ENCODE measurements at places on chromosomes 7 and 10.

- no peak for DNase-seq
Measured at GRCh38 chr7:5420881-5421713, 2.5 kb downstream of the TNRC18 start.

DNA sequence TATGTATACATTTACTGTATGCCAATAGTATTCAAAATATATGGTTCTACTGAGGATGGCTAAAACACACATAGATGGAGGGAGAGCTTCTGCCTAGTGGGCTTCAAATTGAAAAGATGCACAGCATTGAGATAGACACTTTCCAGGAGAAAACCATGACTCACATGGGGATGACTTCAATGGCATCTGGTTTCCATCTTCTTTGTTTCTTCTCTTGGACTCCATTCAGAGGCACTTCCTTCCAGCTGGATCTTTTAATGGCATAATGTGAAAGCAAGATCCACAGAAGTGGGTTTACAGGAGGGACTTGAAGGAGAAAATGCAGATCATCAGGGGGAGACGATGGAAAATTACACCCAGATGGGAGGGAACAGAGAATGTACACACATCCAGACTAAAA, 84.9 kb downstream of the ZNF365 start:
- DNase-seq, result no peak

DNA sequence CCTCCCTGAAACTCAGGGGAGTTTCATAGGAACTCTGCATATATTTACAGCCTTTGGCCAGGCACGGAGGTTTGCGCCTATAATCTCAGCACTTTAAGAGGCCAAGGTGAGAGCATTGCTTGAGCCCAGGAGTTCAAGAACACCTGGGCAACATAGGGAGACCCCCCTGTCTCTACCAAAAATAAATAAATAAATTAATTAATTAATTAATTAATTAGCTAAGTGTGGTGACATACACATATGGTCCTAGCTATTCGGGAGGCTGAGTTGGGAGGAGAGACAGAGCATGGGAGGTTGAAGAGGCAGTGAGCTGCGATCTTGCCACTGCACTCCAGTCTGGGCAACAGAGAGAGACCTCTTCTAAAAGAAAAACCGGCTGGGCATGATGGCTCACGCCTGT, 9.4 kb upstream of the LEP start:
- no peak for DNase-seq

- no peak for DNase-seq
Measured at GRCh38 chr10:59229441-59229840, 53.0 kb downstream of the PHYHIPL start.

DNA sequence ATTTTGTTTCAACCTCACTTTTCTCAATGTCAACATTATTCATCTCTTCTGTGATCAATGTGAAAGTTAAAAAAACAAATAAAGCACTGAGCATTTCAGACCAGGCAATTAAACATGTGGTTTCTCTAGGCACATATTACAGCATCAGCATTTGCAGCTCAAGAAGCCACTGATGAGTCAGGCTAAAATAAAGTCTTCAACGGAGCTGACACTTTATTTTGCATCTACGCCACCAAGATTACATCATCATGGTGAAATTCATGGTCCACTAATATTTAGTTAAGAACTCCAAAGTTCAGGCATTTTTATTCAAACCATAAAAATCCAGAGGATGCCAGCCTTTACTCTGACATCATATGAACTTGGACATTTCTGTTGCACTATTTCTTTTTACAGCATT, 33.0 kb downstream of the MAGI2 start:
- DNase-seq, result no peak

DNA sequence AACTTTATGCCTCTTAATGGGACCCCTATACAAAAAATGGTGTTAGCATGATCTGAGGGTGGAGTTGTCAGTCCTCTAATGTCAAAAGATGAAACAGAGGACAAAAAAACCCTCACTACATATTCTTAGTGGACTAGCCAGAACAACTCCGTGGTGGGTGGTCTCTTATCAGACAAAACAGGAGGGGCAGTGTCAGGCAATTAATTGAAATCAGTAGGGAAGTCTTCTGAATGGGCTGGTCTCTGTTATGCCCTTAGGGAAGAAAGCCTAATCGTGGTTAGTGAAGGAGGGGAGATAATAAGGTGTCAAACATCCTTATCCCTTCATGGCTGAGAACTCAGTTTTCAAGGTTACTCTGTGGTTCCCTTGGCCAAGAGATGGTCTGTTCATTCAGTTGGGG, 909.4 kb downstream of the GRID1 start:
- no peak for DNase-seq

GRCh38 chr7:124032369-124033094, at the start of gene TMEM229A:
TMEM229A (minus strand) TSS chr7:124033067; CDS start chr7:124033003, 64 bp downstream.
- DNase-seq, result no peak

DNA sequence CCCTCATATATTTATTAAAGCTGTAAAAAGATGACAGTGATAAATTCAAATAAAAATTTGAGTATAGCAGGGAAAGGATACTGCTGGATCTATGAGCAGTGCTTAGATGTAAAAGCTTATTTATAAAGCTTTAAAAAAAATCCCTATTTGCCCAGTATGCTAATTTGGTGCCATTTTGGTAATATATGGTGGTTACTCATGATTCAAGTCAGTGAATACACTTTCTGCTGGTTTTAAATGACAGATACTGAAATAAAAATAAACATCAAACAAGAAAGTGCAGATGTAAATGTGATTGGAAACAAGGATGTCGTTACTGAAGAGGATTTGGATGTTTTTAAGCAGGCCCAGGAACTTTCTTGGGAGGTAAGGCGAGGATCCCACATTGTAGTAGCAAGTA, 134.4 kb upstream of the SAMD8 start:
- DNase-seq, result no peak

DNA sequence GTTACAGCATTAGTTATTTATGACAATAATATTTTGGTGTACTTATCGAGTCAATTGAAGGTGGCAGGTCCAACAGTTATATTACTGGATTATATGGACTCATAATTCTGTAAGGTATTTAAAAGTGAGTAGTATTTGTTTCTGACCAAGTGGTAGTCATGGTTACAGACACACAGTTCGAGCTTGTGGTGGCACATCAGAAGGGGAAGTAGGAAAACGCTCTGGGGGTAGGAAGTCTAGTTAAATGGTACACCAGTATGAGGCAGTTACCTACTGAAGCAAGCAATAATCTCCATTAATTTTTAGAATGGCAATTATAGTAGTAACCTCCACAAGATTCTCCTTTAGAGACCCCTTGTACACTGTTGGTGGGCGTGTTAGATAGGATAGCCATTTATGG, 541.2 kb downstream of the ETV1 start:
- DNase-seq, result no peak

GRCh38 chr7:42945821-42946626, 13.8 kb downstream of the MRPL32 start:
- DNase-seq, result peak; percentile 31

- no peak for DNase-seq
Measured at GRCh38 chr7:50723888-50724287, 58.8 kb downstream of the GRB10 start.

DNA sequence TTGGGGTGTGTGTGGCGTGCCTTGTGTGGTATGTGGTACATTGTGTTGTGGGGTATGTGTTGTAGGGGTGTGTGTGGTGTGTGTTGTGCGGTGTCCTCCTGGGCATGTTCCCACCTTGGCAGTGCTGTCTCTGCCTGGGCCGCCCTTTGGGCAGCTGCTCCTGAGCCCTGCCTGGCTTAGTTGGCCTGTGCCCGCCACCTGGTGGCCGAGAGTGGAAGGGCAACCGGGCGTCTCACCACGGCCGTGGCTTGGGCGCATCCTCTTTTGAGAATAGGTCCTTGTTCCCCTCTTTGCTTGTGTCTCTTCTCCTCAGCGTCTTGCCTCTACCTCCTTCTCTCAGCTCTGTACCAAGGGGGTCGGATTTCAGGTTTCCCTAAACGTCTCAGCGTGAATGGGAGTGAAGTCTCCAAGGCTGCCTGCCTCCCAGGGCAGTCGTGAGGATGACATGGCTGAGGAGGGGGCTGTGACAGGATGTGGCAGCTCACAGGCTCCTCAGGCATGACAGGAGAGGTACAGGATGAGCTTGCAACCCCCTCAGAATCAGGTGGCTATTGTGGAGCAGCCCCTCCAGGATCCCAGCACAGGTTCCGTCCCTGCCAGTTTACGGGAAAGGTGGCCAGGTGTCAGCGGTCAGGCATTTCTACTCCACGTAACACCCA, 98.4 kb upstream of the PODXL start:
- peak; percentile 66 for DNase-seq

DNA sequence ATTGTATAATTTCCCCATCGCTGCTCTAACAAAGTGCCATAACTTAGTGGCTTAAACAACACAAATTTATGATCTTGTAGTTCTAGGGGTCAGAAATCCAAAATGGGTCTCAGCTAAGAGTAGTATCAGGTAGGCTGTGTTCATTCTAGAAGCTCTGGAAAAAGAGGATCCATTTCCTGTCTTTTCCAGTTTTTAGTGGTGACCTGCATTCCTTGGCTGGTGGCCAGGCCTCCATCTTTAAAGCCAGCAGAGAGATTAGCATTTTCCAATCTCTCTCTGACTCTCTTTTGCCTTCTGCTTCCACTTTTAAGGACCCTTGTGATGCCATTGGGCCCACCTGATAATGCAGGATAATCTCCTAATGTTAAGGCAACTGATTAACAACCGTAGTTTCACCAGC, 41.0 kb upstream of the C10orf120 start:
- DNase-seq, result no peak

- DNase-seq, result no peak
Measured at GRCh38 chr10:117007080-117007479, 2.1 kb upstream of the SHTN1 start.

- DNase-seq, result no peak
Measured at GRCh38 chr10:10213237-10213636, 804.4 kb upstream of the CELF2 start.

- no peak for DNase-seq
Measured at GRCh38 chr10:34574353-34574934, 240.7 kb downstream of the PARD3 start.

- DNase-seq, result no peak
Measured at GRCh38 chr10:132165416-132165980, 21.2 kb upstream of the DPYSL4 start.

GRCh38 chr7:12868027-12868426, 180.6 kb downstream of the ARL4A start:
- DNase-seq, result no peak

DNA sequence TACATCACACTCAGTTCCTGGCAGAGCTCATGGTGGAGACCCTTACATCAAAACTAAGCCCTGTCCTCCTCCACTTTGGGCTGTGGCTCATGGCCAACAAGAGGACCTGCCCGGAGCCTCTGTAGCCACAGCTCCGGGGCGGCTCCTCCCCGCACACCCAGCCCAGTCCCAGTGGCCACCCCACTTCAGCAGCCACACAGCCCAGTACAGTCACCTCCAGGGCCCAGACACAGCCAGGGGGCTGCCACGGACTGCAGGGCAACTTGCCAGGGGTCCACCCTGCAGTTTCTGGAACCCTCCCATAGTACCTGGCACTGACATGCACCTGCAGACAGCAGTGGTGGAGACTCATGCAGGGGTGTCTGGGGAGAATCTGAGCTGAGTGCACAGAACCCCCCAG, 11.8 kb downstream of the ADGRA1 start:
- DNase-seq, result no peak

DNA sequence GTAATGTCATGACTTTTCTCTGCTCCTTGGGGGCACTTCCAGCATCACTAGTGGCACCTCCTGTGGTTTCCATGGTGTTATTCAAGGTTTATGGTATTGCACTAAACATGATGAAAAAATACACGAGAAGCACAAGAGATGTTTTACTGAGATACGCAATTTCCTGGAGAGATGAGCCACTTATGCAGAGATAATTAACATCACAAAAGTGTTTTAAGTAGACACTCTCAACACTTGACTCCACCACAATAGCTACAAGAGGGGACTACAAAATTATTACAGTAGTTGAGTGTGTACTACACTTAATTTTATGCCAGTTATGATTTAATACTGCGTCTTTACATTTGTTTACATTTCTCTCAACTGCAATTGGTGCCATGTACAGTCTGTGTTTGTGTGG, 906.7 kb downstream of the DNAJB9 start:
- DNase-seq, result no peak

DNA sequence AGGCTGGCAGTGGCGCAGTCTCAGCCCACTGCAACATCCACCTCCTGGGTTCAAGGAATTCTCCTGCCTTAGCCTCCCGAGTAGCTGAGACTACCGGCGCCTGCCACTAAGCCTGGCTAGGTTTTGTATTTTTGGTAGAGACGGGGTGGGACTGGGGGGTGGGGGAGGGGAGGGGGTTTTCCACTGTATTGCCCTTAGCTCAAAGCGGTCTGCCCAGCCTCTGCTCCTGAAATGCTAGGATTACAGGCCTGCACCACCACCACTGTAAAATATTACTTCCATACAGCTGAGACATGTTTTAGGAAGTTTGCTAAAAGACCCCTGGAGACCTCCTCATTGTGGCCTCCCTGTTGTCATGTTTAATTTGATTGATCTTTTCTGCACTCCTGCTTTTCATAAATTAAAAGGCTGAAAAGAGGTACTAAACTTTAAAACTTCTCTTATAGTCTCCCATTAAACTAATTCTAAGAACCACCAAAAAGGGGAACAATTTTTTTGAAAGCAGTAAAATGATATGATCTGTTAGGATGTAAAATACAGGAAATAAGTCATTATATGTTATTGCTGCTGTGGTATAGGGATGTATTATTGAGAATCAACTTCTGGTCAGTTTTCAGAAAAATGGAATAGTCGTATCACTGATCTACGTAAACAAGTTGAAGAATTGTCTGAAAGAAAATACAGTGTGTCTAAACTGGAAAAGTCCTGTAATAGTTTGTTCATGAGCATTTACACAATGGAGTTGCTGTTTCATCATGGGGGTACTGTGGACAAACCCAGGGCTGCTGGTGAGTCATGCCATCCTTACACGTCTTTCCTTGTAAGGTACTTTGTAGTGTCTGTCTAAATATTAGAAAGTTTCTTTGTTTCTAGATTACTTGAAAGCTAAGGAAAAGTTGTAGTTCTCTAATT, 72.9 kb upstream of the TMEM248 start:
- no peak for DNase-seq

DNA sequence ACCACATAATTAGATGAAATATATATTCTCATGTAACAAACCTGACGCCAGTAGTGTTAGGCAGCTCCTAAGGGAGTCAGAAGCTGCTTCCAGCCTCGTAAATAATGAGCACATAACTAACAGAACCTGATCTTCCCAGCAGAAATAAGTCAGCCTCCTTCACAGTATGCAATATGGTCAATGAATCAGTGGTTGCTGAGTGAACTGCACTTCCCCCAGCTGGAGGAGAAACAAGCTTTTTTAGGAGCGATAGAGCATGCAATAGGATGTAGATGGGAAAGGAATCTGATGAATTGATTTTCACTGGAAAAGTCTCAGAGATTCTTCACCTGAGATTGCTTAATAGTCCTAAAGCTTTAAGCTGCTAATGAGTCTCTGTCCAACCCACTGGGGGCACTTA, 337.2 kb upstream of the LRGUK start:
- no peak for DNase-seq

GRCh38 chr7:18844735-18845134, 272.7 kb downstream of the TWIST1 start:
- no peak for DNase-seq

- no peak for DNase-seq
Measured at GRCh38 chr10:117818721-117819120, 228.0 kb downstream of the RAB11FIP2 start.

Data from activated T-helper 2 cell treated with anti-CD3 and anti-CD28 coated beads, Interferon-gamma antibody, Interleukin-2, Interleukin-4, amounts not matched to agents 10 μg/mL and 5 μg/mL and 100 μg/mL, durations not matched to agents 14 hours and 24 hours and 36 hours (primary cell).